Right cardiac atrium (tissue), 5 donors: ENCODE measurements at places on chromosomes 11 and 22.
A peak's percentile ranks its signal among the peaks of the same experiment; 100 is the strongest.

DNA sequence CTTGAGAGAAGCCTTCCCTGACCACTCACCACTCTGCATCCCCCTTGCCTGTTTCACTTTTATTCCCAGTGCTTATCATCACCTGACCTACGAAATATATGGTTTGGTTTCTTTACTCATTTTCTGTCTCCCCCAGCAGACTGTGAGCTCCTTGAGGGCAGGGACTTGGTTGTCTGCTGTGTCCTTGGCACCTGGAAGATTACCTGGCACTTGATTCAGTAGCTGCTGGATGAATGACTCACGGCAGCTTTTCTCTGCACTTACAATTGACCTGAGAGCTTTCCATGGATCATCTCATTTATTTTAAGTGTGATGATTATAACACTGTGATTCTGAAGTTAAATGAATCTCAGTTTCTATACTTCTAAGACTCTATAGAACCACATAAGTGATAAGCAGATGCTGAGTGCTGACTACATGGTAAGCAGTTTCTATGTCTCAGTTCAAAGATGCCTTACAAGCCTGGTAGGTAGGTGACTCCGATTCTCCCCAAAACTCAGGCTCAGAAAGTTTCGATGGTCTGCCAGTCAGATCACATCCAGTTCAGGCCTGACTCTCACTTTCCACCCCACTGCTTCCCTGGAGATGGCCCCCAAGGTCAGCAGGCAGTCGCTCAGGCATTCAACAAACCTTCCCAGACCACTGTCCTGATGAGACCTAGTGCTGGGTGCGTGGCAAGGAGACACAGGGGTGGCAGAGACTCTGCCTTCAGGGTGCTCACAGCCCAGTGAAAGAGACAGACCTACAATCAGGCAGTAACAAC, 11.6 kb downstream of the IL2RB start:
- no peak for DNase-seq

- no peak for DNase-seq
Measured at GRCh38 chr11:20050551-20051333, 109.5 kb downstream of the DBX1 start.

GRCh38 chr22:45965563-45965962, 11.4 kb downstream of the WNT7B start:
- DNase-seq: no peak

GRCh38 chr22:20071524-20071972, 8.5 kb upstream of the DGCR8 start:
- no peak for DNase-seq

GRCh38 chr11:3052109-3052479, 5.1 kb downstream of the CARS1 start:
- DNase-seq: peak; percentile 37

DNA sequence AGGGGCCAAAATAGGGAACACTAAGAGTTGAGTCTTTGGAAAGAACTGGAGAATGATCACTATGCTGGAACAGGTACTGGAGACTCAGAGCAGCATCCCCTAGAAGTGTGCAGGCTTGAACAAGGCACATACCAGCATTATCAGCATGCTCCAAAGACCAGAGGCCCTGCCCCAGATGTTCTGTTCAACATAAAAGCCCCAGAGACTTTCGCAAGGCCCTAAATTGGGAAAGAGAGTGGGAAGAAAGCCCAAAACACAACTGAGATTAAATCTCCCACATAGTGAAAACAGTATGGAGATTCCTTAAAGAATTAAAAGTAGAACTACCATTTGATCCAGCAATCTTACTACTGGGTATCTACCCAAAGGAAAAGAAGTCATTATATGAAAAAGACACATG, 9.4 kb downstream of the CNGA4 start:
- no peak for DNase-seq

- DNase-seq: no peak
Measured at GRCh38 chr11:3995949-3996554, 98.5 kb upstream of the RRM1 start.

DNA sequence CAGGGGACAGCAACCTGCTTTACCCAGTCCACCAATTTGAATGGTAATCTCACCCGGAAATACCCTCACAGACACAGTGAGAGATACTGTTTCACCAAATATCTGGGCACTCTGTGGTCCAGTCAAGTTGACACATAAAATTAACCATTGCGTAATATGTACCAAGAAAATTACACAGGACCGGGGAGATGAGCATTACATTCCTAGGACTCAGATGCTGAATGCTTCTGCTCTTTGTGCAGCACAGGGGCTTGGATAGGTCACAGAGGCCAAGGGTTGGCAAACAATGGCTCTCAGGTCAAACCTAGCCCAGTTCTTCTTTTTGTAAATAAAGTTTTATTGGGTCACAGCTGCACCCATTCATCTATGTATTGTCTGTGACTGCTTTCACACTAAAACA, 557.2 kb downstream of the MN1 start:
- no peak for DNase-seq

GRCh38 chr11:60768202-60768601, 11.5 kb downstream of the MS4A15 start:
- DNase-seq: no peak

DNA sequence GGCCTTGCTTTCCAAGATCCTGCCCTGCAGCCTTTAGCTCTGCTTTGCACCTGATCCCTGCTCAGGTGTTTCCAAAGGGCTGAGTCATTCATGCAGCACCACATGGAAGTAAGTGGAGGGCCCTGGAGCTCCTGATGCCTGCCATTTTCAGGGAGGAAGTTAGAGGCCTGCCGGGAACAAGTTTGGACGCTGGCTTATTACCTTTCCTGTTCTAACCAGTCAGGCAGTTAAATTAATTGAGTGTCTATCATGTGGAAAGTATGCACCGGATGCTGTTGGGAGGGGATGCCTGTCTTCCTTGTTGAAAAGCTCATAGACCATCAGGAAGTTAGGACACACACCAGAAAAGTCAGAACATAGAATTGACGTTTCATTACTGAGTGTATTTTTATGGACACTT, 73.7 kb upstream of the PLET1 start:
- no peak for DNase-seq
